Muscle of back (tissue), 13 donors: ENCODE measurements at places on chromosomes 13 and 19.

- no peak for DNase-seq
These were observed 31.0 kb downstream of the PPP1R37 start for GRCh38 chr19:45124021-45124420.

GRCh38 chr19:56341948-56342347, 27.3 kb upstream of the ZSCAN5A start:
- no peak for DNase-seq

- no peak for DNase-seq
These were observed 23.4 kb upstream of the NDUFS7 start for GRCh38 chr19:1360126-1360817.

GRCh38 chr19:20359933-20360720, 193.1 kb downstream of the ZNF486 start:
- no peak for DNase-seq

GRCh38 chr13:24192057-24192810, 31.7 kb downstream of the SPATA13 start:
- no peak for DNase-seq

GRCh38 chr19:50826492-50827240, 3.1 kb upstream of the KLK1 start:
- DNase-seq: no peak

GRCh38 chr13:78876915-78877549, 218.1 kb upstream of the OBI1 start:
- no peak for DNase-seq

DNA sequence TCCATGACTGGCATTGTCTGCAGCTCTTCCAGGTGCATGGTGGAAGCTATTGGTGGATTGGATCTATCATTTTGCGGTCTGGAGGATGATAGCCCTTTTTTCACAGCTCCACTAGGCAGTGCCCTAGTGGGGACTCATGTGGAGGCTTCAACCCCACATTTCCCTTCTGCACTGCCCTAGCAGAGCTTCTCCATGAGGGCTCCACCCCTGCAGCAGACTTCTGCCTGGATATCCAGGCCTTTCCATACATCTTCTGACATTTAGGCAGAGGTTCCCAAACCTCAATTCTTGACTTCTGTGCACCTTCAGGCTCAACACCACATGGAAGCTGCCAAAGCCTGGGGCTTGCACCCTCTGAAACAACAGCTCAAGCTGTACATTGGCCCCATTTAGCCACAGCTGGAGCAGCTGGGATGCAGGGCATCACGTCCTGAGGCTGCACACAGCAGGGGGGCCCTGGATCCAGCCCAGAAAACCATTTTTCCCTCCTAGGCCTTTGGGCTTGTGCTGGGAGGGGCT, 800.2 kb upstream of the MIR17HG start:
- no peak for DNase-seq

GRCh38 chr19:14449321-14449720, 16.2 kb downstream of the PKN1 start:
- DNase-seq: no peak

DNA sequence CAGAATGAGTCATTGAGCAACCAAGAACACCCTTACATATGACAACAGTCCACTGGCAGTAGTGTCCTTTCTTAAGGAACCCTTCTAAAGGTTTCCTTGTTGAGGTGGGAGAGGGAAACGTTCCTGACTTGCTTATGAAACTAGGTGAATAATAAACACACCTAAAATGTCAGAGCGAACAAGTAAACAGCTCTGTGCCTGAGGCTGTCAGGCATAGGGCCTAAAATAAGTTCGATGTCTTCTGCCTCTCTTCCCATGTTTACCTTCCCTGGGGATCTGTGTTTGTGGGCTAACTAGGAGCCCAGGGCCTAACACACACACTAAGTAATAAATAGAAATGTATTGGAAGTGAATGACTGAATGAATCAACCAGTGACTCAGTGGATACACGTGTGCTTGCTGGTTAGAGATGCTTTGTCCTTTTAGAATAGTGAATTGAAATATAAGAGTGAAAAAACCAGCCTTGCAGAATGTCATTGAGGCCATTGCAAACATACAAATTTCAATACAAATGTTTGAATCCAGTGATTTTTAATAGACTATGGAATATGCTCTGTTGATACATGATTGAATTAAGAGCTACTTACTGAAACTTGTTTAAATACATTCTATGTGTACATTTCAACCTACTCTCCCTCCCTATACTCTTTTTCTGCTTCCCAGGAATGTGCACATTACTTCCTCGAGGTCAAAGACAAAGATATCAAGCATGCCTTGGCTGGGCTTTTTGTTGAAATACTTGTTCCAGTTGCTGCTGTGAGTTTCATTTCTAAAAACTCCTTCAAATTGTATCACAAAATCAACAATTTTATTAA, 102.9 kb downstream of the FRY start:
- DNase-seq: no peak

- no peak for DNase-seq
These were observed 45.3 kb upstream of the TRPC4 start for GRCh38 chr13:37914781-37915391.

DNA sequence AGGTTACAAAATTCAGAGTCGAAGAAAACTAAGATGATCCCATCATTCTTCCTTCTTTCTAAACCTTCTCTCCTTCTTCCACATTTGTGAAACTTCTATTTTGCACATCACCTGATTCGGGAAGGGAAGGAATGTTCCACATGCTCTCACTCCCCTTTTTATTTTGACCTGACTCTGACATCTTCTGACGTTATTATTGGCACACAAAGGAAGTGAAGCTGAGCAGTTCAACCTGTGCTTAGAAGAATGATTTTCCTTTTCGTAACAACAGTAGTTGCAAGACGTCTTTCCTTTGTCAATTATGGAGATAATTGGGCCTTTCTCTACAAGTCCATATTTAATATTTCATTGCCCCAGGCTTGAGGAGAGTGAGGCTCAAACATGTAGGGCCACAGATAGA, 18.0 kb downstream of the FAM124A start:
- no peak for DNase-seq

- peak; percentile 10 for DNase-seq
These were observed 677 bp downstream of the TGDS start for GRCh38 chr13:94595001-94595949.

DNA sequence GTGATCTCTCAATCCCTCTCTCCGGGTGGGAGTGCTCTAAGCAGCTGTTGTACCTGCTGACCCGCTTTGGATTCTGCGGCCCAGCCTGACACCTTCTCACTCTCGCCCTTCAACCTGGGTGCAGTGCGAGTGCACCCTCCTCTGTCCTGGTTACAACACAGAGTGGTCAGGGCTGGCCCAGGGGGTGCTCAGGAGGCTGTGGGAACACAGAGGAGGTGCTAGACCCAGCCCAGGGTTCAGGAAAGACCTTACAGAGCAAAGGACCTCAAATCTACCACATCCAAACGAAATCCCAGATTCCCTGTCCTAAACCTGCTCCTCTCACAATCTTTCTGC, 23.7 kb downstream of the ZNF175 start:
- DNase-seq: no peak

GRCh38 chr19:30349131-30349730, 23.0 kb upstream of the ZNF536 start:
- no peak for DNase-seq

DNA sequence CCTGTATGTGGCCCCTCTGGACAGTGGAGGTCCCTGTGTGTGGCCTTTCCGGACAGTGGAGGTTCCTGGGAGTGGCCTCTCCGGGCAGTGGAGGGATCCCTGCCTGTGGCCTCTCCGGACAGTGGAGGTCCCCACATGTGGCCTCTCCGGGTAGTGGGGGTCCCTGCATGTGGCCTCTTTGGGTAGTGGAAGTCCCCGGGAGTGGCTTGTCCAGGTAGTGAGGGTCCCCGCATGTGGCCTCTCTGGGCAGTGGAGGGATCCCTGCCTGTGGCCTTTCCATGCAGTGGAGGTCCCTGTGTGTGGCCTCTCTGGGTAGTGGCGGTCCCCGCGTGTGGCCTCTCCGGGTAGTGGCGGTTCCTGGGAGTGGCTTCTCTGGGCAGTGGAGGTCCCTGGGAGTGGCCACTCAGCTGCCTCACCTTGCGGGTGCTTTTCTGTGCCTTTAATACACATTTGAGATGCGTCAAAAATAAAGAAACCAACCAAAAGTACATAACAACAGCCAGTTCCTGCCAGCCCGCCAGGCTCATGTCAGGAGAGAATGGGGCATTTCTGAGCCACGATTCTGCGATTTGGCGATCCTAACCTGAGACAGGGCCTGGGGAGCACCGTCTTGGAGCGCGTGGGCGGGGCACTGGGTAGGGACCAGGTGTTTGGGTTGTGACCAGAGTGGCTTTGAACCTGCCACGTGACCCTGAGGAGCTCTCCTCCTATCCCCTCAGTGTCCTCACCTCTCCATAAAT, 194.7 kb downstream of the ZNF536 start:
- DNase-seq: no peak

DNA sequence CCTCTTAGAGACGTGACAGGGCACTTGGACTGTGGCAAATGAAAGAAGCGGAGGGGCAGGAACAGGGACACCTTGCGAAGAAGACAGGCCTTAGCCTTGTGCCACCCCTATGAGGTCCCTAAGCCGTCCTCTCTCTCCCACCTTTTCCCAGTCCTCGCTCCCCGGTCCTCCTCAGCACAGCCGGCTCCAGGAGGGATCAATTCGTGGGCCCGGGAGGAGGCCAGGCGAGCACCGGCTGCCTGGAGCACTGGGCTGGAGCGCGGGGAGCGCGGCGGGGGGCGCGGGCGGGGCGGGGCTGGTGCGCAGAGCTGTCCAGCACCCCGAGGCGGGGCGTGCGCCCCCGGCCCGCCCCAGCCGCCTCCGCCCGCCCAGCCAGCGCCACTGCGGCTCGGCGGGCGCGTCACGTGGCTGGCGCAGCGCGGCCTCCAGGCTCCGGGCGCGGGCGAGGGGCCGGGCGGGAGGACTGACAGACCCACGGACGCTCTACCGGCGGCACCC, at the start of gene LRP3:
LRP3 (plus strand) TSS at position 466 of the 498 bp plus-strand sequence. CDS start 456 bp downstream, outside the sequence.
- peak; percentile 71 for DNase-seq

DNA sequence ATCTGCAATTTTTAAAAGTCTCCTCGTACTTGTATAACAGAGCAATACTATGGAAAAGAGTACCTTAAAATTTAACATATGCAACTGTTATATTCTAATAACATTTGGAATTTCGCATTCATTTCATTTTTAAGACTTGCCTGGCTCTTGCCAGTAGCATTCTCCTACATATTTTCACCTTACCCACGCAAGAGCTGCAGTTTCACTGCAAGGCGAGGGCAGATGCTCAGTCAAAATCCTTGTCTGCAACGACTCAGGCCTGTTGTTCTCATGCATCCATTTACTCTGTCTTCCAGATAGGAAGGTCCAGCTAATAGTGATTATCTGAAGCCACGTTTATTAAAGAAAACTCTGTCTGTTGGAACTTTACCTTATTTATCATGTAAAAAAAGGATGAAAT, 227.0 kb upstream of the RFC3 start:
- no peak for DNase-seq

DNA sequence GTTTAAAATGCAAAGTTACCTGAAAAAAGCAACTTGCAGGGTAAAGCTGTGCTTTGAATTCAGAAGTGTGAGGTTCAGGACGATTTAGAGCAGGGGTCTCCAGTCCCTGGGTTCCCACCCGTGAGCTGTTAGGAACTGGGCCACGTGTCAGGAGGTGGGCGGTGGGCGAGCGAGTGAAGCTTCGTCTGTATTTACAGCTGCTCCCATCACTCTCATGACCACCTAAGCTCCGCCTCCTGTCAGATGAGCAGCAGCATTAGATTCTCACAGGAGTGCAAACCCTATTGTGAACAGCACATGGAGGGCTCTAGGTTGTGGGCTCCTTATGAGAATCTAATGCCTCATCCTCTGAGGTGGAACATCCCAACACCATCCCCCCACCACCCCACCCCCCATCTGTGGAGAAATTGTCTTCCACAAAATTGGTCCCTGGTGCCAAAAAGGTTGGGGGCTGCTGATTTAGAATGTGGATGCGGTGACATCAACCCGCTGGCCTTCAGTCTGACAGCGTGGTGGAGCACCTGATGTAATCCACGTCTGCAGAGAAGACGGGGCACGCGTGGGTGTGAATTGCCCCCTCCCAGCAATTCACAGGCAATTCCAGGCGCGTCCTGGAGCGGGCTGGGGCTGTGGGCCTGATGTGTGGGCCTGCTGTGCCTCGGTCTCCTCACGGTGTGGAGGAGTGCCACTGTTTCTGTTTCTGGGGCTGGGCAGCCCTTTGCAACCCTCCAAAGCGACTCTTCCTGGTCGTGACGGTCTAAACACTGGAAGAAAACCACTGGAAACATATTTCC, 214.0 kb upstream of the SOX1 start:
- peak; percentile 22 for DNase-seq

GRCh38 chr19:29320618-29321017, 107.7 kb upstream of the UQCRFS1 start:
- DNase-seq: no peak

DNA sequence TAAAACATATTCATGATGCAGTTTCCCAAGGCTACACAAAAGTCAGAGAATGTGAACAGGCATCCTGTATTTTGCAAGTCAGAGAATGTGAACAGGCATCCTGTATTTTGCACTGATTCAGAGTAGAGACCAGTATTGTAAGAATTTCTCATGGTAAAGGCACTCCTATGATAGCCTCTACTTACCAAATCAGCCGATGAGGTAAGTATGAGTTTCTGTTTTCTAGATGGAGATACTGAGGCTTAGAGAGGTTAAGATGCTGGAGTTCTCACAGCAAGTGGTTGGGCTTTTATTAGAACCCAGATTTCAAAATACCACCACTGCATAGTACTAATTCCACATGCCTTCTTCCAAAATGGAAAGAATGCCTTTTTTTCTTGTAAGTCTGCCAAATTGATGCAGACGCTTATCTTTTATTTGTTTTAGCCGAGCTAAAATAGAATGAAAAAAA, 12.3 kb downstream of the TPT1 start:
- peak; percentile 54 for DNase-seq

DNA sequence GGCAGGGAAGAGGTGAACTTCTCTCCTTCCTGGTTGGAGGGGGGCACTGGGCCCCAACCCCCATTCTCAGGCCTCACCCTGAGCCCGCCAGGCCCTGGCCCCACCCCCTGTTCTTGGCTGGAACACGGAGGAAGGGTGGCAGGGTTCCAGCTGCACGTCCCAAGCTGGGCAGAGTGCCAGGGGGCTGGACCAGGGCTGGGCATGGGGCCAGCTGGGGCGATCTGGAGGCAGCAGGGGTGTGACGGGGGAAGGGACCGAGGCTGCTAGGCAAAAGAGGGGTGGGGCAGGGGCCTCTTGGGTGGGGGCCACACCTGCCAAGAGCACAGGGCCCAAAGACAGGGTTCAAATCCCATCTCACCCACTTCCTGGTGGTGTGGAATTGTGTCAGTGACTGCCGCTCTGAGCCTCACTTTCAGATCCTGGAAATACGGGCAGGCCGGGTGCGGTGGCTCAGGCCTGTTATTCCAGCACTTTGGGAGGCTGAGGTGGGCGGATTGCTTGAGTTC, 2.2 kb downstream of the HIF3A start:
- DNase-seq: peak; percentile 95

DNA sequence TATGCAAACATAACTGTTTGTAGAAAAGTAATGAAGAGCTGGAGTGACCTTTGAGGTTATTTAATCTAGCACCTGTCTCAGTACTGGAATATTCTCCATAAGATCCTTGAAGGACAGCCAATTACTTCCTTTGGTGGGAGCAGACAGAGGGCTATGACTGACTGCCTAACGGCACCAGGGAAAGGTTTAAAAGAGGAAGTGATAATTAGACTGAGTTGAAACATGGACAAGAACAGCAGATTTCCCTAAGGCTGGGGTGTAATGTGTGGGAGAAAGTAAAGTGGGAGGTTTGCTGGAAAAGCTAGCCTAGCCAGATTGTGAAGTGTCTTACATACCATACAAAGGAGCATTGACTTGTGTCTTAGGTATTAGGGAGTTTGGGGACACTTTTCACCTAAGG, 191.3 kb upstream of the PCDH9 start:
- DNase-seq: no peak
